A549 (cell line): ENCODE measurements at places on chromosomes 4 and X. TPM values are rescaled to one million over a fixed set of nuclear protein-coding genes. Genes with fewer than 3 reads are reported as not detected.

- no peak for DNase-seq
Measured at GRCh38 chr4:11313157-11313943, 115.3 kb downstream of the HS3ST1 start.

The MAGEA12 gene
- polyA plus RNA-seq, result 0.12 to 0.27 TPM (median 0.25 TPM) in 3 replicates

DNA sequence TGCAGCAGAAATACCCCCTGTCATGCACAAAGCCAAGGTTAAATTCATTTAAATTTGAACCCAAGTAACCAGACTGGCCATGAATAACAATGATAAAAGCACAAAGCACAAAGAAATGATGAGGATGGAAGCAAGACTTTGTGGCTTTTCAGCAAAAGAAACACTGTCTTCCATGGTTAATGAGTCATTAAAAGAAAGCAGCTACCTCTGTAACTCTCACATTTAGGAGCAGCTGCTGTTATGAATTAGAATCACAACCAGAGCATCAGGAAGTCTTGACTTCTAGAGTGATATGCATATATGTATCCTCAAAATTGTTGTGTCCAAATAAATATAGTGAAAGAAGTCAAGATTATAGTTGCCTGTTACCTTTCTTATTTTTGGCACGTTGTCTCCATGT, 70.7 kb upstream of the RPS6KA6 start:
- DNase-seq, result no peak

The UGT2B17 gene
- polyA plus RNA-seq, result not detected in 3 replicates

DNA sequence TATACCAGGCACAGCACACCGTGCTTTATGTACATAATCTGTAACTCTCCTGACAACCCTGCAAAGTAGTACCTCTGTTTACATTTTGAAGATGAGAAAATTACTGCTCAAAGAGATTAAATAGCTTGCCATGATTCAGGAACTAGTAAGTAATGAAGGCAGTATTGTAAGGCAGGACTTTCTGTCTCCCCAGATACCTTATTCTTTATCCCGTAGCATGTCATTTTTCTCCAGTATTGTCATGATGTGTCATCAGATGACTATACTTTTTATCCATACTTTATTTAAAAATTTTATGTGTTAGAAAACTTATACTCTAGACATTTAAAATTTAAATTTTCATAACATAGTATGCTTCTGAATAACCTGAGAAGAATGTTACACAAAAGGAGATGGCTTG, 188.3 kb upstream of the NUDT6 start:
- no peak for DNase-seq

GRCh38 chrX:100674705-100675104, 30.7 kb downstream of the SRPX2 start:
- DNase-seq, result no peak

The GUCY1A1 gene
- polyA plus RNA-seq, result not detected in 3 replicates

- no peak for DNase-seq
Measured at GRCh38 chr4:116952530-116953136, 132.7 kb downstream of the TRAM1L1 start.
